Stimulated activated CD8-positive, alpha-beta memory T cell treated with anti-CD3 and anti-CD28 coated beads, Interleukin-2, amount 100 ng/mL, for 48 hours (primary cell): ENCODE measurements at places on chromosomes 5 and 9.

DNA sequence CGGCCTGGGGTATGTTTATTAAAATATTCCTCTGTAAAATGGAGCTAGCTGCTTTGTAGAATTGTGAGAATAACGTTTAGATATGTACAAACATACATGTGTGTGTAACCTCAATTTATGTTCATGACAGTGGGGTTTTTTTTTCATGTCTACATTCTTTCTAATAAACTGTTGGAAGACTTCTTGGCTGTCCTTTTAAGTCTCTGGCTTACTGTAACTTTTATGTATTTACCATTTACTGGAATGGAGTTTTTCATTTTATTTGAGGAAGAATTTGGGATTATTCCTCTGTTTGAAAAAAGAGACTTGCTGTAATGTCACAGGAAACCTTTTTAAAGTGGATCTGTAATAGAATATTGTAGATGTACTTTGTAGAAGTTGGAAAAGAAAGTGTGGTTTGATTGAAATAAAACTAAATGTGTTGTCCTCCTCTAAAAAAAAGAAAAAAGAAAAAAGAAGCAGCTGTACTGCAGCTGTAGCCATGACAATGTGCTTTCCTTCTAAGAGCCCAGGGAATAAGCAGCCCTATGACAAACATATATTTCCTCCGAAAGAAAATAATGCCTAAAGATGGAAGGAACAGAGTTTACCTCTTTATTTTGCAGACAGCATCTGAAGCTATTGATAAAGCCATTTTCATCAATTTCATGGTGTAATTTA lies 71.2 kb upstream of the FREM1 start:
- DNase-seq: no peak

- DNase-seq: no peak
Observed at GRCh38 chr5:169914766-169915165, 65.5 kb downstream of the INSYN2B start.

DNA sequence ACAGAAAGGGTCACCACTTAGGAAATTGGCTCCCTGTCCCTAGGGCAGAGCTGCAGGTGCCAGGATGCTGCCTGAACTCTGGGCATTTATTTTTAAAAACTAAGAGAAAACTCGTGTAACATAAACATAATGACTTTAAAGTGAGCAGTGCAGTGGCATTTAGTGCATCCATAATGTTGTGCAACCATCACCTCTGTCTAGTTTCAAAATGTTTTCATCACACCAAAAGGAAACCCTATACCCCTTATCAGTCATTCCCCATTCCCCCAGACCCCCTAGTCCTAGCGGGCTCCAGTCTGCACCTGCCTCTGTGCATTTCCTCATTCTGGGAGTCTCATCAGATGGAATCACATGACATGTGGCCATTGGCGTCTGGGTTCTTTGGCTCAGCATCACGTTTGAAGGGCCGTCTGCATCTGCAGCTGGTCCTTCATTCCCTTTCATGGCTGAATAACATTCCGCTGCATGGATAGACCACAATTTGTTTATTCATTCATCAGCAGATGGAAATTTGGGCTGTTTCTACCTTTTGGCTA lies 55.8 kb downstream of the NSG2 start:
- no peak for DNase-seq

DNA sequence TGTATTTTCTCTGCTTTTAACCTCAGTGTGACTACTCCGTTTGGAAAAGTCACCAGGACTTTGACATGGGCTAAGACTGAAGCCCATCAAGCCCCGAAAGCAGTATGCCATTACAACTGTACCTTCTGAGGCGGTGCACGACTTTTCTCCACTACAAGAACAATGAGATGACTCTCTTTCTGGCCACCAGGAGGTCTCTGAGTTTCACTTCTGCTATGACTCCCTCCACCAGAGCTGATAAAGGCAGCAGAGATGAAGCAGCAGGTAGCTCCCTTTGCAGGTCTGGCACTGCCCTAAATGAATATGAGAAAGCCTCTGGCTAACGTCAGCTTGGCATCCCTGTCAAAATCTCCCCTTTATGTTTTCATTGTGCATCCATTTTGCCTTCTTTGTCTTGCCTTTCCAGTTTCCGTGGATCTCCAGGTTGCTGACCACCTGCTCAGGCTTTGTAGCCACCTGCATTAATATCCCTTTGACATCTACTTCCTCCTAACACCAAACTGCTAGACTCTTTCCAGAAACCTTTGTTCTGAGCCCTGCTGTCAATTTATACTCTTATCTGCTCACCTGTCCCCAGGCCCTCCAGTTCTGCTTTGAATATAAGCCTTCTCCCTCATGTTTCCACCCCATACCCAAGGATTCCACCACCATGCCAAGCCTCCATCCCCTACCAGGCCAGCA lies 221.7 kb downstream of the ZNF608 start:
- no peak for DNase-seq
